DND-41 (cell line): ENCODE measurements at places on chromosomes 3 and 15.
A peak's percentile ranks its signal among the peaks of the same experiment; 100 is the strongest.

- DNase-seq: no peak
- no peak overlapping the region for H3K27ac ChIP-seq
- H3K27me3 ChIP-seq: no peaks in the 10 kb centered on the region
- H3K36me3 ChIP-seq: no peaks in the 10 kb centered on the region
- H3K4me1 ChIP-seq: peaks cover 6% of the 10 kb centered on the region
- H3K4me3 ChIP-seq: no peak overlapping the region
Measured at GRCh38 chr3:179076243-179077027, 4.8 kb upstream of the ZMAT3 start.

DNA sequence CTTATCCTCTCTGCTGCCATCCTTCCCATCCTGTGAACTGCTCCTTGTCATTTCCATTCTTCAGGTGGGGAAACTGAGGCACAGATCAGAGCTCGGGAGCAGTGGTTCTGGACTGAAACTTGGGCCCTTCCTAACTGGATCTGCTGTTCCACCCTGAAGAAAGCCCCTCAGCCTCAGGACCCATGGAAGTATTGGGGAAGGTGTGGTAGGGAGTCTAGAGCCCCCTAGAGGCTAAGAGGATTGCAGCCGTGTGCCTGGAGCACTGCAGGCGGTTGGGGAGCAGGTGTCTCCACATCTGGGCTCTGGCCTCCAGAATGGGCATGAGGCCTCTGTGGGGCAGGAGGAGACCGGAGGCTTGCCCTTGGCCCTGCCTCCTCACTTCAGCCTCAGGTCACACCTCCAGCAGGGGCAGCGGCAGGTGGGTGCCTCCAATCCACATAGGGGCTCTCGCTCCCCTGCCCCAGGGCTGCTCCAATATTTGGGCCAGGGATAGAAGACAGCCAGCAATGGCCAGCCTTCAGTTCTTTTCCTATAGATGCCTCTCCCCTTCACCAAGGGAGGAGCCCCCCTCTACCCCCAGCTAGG is 28.1 kb downstream of the DNAJB8 start:
- H3K4me1 ChIP-seq: no peaks in the 10 kb centered on the region
- no peaks in the 10 kb centered on the region for H3K27me3 ChIP-seq
- no peak overlapping the region for H3K4me3 ChIP-seq
- no peaks in the 10 kb centered on the region for H3K36me3 ChIP-seq

- H3K27me3 ChIP-seq: peaks cover 2% of the 10 kb centered on the region
- DNase-seq: no peak
- H3K36me3 ChIP-seq: no peaks in the 10 kb centered on the region
- H3K4me1 ChIP-seq: no peaks in the 10 kb centered on the region
Measured at GRCh38 chr15:60568301-60568742, 89.4 kb upstream of the ICE2 start.

DNA sequence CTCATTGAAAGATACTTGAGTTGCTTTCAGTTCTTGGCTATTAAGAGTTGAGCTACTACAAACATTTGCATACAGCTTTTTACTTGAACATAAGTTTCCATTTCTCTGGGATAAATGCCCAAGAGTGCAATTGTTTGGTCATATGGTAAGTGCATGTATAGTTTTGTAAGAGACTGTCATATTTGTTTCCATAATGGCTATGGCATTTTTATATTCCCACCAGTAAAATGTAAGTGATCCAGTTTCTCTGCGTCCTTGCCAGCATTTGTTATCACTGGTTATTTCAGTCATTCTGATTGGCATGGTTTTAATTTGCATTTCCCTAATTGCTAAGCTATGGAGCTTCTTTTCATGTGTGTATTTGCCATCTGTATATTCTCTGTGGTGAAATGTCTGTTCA is 22.5 kb downstream of the C3orf80 start:
- no peak for DNase-seq
- no peaks in the 10 kb centered on the region for H3K27me3 ChIP-seq
- no peaks in the 10 kb centered on the region for H3K36me3 ChIP-seq
- H3K4me3 ChIP-seq: no peak overlapping the region
- H3K27ac ChIP-seq: no peak overlapping the region

DNA sequence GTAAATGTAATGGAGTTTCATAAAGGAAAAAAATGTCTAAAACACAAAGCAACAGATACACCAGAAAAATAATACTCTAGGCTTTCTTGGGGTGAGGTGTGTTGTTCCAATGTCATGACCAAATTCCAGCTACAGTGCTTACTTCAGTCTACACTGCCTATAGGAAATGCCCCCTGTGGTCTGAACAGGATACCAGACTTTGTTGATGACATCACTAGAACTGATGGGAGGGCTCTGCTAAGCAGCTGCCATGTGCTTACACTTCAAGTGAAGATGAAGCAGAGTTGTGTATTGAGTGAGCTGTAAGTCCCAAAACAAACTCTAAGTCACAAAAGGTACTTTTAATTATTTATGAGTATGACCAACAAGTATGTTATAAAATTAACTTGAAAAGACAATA is 456.1 kb upstream of the IL12A start:
- H3K4me3 ChIP-seq: no peak overlapping the region
- H3K27ac ChIP-seq: no peak overlapping the region
- DNase-seq: no peak

GRCh38 chr3:184316792-184317191 is 2.4 kb downstream of the EIF4G1 start:
- H3K36me3 ChIP-seq: peaks cover 63% of the 10 kb centered on the region
- no peak for DNase-seq
- peak overlapping the region; percentile 91 for H3K4me3 ChIP-seq
- H3K4me1 ChIP-seq: peaks cover 47% of the 10 kb centered on the region
- H3K27me3 ChIP-seq: no peaks in the 10 kb centered on the region

GRCh38 chr3:159229116-159229680 is 427.3 kb downstream of the MFSD1 start:
- peak overlapping the region; percentile 47; the same call in 1 of the 2 replicates for H3K27ac ChIP-seq
- no peaks in the 10 kb centered on the region for H3K27me3 ChIP-seq
- H3K4me1 ChIP-seq: peaks cover 7% of the 10 kb centered on the region
- H3K4me3 ChIP-seq: no peak overlapping the region
- no peak for DNase-seq

GRCh38 chr15:58332676-58333400 is 99.0 kb upstream of the LIPC start:
- H3K27ac ChIP-seq: peak overlapping the region; percentile 76
- no peaks in the 10 kb centered on the region for H3K36me3 ChIP-seq
- no peaks in the 10 kb centered on the region for H3K27me3 ChIP-seq
- H3K4me3 ChIP-seq: no peak overlapping the region

DNA sequence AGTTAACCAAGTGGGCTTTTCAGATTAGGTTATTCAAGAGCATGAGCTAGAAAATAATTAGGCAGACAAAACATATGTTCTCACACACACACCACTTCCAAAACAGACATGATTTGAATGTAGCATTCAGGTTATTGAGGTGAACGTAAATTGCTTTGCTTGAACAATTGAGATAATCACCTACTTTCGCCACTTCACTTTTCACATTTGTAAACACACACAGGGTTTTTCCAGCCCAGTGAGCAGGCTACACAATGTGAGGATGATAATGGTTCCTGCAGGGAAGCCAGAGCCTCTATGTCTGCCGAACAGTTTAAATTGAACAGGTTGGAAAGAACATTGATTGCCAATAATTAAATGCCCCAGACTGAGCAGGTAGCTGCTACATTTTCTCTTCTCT is 560.8 kb downstream of the OCA2 start:
- no peaks in the 10 kb centered on the region for H3K4me1 ChIP-seq
- H3K27ac ChIP-seq: no peak overlapping the region
- DNase-seq: no peak
- H3K4me3 ChIP-seq: no peak overlapping the region
- no peaks in the 10 kb centered on the region for H3K27me3 ChIP-seq

- no peaks in the 10 kb centered on the region for H3K4me1 ChIP-seq
- DNase-seq: no peak
- H3K4me3 ChIP-seq: no peak overlapping the region
- H3K27me3 ChIP-seq: no peaks in the 10 kb centered on the region
Measured at GRCh38 chr3:10041034-10041433, 14.8 kb downstream of the FANCD2 start.

DNA sequence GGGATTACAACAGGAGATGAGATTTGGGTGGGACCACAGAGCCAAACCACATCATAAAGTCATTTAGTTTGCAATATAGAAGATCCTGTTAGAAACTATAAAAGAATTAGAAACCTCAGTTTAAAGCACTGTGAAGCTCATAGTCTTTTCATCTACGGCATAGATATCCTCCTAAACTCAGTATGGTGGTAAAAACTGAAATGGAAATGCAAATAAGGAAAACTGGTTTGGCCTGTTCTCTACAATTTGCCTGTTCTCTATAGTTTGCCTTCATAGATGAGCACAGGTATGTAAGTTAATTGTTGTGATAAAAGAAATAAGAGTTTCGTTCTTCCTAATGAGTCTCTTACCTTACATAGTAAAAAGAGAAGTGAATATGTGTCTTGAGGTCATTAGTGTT is 331.6 kb upstream of the ARL6 start:
- H3K27ac ChIP-seq: no peak overlapping the region
- no peaks in the 10 kb centered on the region for H3K27me3 ChIP-seq
- no peaks in the 10 kb centered on the region for H3K4me1 ChIP-seq
- no peak overlapping the region for H3K4me3 ChIP-seq

GRCh38 chr3:60114191-60114590 is 1064.4 kb upstream of the CFAP20DC start:
- no peak for DNase-seq
- no peak overlapping the region for H3K4me3 ChIP-seq
- H3K4me1 ChIP-seq: no peaks in the 10 kb centered on the region
- no peak overlapping the region for H3K27ac ChIP-seq
- H3K36me3 ChIP-seq: no peaks in the 10 kb centered on the region

- H3K27ac ChIP-seq: no peak overlapping the region
- DNase-seq: no peak
- H3K4me3 ChIP-seq: no peak overlapping the region
- no peaks in the 10 kb centered on the region for H3K36me3 ChIP-seq
- no peaks in the 10 kb centered on the region for H3K27me3 ChIP-seq
Measured at GRCh38 chr15:68012911-68013310, 41.2 kb upstream of the PIAS1 start.

DNA sequence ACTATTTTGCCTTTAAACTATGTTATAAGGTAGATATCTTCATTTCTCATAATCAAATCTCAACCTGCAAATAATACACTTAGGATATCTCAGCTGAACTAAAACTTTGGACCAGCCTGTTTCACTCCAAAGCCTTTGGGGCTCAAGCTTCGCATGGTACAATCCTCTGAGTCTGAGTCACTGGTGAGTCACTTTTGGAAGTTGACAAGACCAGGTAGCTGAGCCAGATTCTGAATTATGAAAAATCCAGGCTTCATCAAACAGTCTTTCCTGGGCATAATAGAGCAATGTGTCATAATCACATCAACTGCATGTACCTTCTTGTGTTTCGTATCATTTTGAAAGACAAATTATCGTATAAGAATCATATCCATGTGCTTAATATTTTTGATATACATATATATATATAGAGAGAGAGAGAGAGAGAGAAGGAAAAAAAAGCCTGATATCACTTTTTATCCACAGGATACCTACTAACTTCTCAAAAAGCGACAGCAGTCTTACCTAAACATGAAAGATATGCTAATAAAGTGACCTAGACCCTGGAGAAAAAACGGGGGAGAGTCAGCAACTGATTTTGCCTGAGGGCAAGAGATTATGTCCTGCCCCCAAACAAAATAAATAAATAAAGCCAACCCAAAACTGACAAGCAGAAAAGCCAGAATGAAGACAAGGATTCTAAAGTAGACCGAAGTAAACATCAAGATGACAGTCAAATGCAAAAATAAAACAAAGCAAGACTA is 263.9 kb upstream of the TGFBR2 start:
- H3K36me3 ChIP-seq: no peaks in the 10 kb centered on the region
- no peak overlapping the region for H3K27ac ChIP-seq
- no peak overlapping the region for H3K4me3 ChIP-seq
- no peak for DNase-seq
- no peaks in the 10 kb centered on the region for H3K27me3 ChIP-seq

DNA sequence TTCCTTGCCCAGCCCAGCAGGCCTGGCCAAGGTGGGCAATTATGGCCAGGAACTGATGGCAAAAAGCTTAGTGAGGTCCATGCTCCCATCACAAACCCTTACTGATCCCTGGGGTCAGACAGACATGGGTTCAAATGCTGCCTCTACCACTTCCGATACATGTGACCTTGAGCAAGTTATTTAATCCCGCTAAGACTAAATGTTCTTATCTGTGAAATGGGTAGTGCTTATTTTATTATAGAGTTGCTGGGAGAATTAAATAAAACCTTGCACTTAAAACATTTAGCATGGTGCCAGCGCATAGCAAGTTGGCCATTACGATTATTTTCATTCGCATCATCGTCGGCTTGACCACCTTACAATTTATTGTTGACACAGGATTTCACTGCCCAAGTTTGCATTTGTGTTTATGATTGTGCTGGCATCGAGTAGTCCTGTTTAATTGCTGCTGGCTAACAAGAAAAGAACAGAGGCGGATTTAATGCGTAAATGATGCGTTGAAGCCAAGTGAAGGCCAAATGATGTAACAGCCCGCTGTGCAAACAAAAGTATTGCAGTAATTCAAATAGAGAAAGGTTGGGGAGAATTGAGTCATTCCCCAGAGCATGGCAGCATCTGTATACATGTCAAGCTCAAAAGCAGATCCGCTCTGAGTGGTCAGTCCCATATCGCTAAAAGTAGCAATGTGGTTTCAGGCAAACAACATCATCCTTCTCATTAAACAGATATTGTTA is 7.3 kb upstream of the FURIN start:
- H3K27me3 ChIP-seq: no peaks in the 10 kb centered on the region
- H3K36me3 ChIP-seq: no peaks in the 10 kb centered on the region
- no peak overlapping the region for H3K27ac ChIP-seq
- no peak for DNase-seq

DNA sequence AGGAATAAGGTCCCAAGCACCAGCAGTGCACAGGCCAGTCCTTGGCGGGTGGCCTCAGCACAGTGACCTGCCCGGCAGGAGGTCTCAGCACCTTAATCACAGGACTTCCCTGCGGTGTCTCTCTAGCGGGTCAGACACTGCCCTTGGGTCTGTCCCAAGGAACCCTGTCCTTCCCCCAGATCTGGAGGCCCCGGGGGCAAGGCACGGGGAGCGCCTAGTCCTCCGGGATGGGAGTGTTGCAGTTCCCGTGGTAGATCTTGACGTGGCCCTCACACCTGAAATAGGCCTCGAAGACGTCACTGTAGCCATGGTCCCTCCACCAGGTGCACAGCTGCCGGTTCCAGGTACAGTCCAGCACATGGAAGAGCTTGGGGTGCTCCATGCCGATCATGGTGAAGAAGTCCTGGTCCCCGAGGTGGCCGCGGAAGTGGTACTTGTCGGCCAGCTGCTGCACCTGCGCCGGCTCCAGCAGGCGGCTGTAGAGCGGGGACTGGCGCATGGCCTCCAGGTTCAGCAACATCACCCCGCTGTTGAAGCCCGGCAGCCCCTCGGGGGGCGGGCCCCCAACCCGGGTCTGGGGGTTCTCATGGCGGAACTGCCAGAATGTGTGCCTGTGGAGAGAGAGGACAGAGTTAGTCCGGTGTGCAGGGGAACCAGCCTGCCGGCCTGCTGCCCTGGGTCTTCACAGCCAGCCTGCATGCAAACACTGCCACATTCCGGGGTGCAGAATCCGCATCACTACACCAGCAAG is 201.3 kb downstream of the XXYLT1 start:
- peaks cover 14% of the 10 kb centered on the region for H3K36me3 ChIP-seq
- H3K4me3 ChIP-seq: no peak overlapping the region

GRCh38 chr15:101499863-101500713 is 10.6 kb upstream of the PCSK6 start:
- peak; percentile 79 for DNase-seq
- H3K27ac ChIP-seq: peak overlapping the region; percentile 54; the same call in 1 of the 2 replicates
- no peaks in the 10 kb centered on the region for H3K36me3 ChIP-seq
- no peaks in the 10 kb centered on the region for H3K27me3 ChIP-seq
- H3K4me1 ChIP-seq: peaks cover 27% of the 10 kb centered on the region
- H3K4me3 ChIP-seq: no peak overlapping the region

- H3K4me3 ChIP-seq: no peak overlapping the region
- DNase-seq: no peak
- H3K27me3 ChIP-seq: no peaks in the 10 kb centered on the region
- H3K4me1 ChIP-seq: no peaks in the 10 kb centered on the region
Measured at GRCh38 chr15:67914537-67915460, 75.0 kb upstream of the RNU6-1 start.
